Dermis blood vessel endothelial cell (primary cell): ENCODE measurements at places on chromosomes 7 and 10.

- no peak for DNase-seq
Observed at GRCh38 chr7:107471292-107472070, 1.6 kb downstream of the GPR22 start.

DNA sequence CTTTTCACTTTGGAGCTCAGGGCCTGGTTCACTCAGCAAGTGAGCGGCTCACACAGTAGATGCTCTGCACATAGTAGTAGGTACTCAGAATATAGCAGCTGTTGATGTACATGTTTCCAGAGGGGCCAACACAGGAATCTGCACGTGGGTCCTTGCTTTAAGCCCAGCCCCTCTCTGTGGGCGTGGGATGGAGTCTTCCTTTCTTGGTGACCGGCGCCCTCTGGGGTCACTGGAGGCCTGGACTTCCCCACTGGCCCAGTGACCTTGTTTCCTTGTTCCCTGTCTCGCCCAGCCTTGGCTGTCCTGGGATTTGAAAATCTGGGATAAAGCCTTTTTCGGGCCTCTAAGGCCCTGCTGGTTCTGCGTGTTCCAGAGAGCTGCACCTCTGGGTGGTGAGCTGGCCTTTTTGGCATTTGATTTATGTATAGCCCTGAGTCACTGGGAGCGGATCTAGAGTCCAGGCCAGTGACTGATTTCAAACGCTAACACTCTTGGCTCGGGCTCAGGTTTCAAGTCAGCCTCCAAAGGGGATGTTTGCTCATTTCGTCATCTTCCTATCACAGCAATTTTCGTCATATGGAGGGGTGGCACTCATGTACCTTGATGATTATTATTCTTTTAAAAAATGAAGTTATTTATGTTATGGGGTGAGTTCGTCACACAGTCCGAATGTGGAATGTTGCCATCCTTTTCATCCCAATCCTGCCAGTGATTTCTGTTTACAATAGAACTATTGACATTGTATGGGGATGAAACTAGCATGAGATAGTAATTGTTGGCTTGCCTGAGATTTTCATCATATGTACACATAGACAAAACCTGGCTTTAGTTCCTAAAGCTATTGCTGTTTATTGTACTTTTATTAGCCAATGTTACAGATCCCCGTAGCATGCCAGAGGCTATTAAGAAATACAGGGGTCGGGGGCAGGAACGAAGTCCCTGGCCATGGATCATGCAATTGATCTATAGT is 65.5 kb downstream of the CUX1 start:
- DNase-seq, result peak; percentile 98

DNA sequence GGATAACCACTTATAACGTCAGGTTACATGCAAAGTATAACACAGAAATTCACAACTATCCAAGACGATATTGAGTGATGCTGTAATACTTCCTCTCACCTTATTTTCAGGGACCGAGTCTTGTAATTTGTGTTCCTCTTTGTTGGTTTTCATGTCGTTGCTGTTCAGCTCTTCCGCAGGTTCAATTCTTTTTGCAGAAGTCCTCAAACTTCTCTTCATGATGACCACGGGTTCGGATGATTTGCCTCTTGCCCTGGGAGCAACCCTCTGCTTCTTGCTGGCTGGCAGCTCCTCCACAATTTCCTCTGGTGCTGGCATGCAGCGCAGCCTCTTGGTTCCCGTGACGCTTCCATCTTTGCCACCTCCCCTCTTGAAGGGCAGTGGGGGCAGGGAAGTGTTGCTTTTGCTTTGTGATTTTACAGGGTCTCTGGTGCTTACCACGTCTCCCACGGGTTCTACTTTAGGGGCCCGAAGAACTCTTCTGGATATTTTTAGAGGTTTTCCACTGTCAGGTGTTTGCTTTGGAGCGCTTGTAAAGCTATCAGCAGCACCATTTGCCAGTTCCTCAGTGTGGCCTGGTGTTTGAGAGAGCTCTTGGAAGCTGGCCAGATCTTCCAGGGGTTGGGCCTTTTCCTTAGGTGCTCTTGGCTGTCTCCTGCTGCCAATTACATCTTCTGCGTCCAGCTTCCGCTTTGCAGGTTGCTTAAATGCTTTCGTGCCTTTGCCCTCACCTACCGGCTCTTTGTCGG is 23.6 kb downstream of the MKI67 start:
- DNase-seq, result no peak

DNA sequence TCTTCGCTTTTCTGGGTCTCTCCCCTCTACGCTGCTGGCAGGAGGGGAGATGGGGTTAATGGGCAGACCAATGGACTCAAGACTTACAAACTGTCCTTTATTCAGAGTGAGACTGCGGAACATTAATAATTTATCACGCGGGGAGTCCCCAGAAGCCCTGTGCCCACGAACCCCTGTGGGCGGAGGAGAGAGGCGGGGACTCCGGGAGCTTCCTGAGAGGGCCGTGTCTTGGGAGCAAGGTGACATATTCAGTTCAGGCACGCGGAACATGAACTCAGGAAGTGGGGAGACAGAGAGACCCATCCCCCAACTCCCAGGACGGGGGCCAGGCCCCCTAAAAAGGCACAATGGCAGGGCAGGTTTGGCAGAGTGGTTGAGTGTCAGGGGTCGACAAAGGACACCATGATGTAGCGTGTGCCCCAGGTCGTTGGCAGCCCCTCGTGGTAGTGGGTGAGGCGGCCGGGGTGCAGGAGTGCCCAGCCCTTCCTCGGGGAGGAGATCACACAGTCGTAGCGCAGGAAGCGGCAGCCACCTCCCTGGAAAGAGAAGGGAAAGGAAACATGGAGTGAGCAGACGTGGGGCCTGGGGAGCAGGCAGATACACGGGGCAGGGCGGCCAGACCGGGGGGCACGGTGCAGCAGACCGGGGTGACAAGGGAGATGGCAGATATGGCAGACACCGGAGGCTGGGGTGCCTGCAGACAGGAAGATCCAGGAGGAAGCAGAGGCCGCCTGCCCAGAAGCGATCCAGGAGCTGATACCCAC is 5.2 kb upstream of the MOGAT3 start:
- DNase-seq, result no peak

DNA sequence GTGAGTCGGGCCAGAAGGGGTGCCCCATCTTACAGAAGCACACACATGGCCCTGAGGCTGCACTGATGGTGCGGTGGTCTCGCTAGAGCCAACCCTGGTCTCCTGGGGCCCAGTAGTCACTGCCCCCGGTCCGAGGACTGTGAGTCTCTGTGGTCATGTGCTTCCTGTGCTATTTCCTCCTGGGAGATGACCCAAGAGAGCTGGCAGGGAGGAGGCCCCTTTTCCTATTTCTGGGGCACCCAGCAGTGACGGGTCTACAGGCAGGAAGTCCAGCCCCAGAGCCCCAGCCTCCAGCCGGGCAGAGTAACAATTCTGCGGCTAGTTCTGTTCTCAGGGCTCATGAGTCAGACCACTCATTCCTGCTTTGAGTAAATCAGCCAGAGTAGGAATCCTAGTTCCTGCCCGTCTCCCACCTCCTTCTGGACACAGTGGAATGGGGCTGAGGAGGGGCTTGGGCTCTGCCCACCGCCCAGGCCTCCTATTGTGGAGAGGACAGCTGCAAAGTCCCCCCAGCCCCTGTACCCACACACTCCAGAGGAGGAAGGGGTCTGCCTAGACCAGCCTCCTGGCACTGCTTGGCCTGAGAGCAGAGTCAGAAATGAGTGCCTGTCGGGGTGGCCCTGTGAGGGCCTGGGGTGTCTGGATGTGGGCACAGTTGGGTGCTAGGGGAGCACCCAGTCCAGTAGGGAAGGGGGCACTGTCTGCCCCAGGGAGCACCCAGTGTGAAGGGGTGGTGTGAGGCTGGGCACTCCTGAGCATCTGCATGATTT is 80.5 kb upstream of the PPIF start:
- DNase-seq, result peak; percentile 91

- DNase-seq, result no peak
Observed at GRCh38 chr10:80946957-80947726, 409.4 kb downstream of the SH2D4B start.

DNA sequence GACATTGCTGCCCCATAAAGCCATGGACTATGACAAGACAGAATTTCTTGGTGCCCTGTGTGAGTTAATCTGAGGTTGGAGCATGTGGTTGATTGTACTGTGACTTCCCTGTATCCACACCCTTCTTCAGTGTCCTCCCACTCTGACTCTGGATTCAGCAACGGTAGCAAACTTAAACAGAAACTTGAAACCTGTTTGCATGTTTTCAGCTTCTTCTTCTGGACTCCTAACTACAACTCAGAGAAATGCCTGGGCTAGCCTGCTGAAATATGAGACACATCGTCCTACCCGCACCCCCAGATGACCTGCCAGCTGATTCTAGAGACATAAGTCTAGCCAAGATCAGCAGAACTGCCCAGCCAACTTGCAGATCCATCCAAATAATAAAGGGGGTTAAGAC is 78.4 kb downstream of the IPMK start:
- DNase-seq, result no peak

- DNase-seq, result no peak
Observed at GRCh38 chr10:11224321-11224720, 206.6 kb downstream of the CELF2 start.

GRCh38 chr10:10471758-10472157 is 545.9 kb upstream of the CELF2 start:
- no peak for DNase-seq

- no peak for DNase-seq
Observed at GRCh38 chr10:17476073-17476472, 21.7 kb upstream of the ST8SIA6 start.

- no peak for DNase-seq
Observed at GRCh38 chr10:128499956-128500355, 373.7 kb upstream of the MKI67 start.

DNA sequence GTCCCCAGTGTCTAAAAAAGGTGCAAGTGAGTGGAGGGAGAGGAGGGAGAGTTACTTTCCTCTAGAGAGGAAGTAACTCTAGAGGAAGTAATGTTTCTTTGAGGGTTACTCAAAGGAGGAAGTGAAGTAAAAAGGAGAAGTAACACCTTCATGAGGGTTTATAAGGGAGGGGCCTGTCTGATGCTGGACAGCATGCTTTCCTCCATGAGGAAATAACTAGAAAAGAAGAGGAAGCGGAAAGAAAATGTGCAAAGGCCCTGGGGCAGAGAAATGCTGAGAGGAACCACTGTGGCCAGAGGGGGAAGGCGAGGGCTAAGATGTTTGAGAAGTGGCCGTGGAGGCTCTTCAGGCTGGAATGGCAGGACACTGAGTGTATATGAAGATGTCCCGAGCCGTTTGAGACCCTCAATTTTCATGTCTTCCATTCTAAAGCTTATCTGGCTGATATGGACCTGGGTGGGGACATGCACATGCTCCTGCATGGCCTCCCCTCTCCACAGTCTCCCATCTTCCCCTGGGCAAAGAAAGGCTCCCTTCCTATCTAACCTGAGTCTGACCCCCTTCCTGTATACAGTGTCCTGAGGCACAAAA is 3.4 kb upstream of the SLC18A2 start:
- no peak for DNase-seq

DNA sequence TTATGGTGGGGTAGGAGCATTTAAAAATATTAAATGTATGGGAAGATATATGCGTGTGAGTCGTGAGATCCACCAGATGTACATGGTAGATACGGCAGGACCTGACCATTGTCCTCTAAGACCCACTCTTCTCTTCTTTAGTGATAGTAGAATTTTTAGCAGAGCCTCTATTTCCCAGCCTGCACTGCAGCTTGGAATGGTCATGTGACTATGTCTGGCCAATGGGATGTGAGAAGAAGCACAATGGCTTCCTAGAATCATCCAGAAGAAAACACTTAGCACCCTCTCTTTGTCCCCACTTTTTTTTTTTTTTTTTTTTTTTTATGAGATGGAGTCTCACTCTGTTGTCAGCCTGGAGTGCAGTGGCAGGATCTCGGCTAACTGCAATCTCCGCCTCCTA is 86.6 kb upstream of the CYTH3 start:
- DNase-seq, result no peak

DNA sequence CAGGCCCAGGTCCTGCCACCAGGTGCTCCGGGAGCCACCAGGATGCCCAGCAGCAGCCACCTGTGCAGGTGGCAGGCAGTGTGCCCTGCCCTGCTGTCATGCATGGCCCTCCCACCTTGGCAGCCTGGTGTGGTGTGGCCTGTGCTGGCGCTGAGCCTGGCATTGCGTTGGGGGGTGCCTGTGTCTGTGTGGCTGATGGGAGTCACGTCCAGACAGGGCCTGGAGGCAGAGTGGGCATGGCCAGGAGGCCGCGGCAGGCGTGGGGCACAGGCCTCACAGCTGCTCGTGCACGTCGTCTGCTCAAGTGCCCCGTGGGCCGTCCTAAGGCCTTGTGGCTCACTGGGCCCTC is 8.7 kb downstream of the TTYH3 start:
- DNase-seq, result no peak

- DNase-seq, result no peak
Observed at GRCh38 chr7:25091176-25091575, 33.9 kb downstream of the CYCS start.

DNA sequence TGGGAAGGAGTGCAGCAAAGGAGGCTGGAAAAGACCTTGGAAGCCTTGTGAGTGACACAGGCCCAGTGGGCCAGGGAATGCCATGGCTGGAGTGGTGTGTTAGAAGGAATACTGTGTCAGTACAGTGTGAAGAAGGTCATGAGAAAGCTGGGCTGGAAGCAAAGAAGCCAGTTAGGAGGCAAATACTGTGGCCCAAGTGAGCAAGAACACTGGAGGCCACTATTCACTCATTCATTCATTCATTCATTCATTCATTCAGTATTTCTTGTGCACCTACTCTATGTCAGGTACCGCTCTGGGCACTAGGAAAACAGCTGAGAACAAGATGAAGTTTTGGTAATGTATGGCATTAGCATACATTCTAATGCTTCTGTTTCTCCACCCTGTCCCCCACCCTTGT is 9.6 kb downstream of the CRTAC1 start:
- DNase-seq, result no peak

GRCh38 chr7:117072620-117073118 is 119.4 kb downstream of the ST7 start:
- DNase-seq, result peak; percentile 73

GRCh38 chr10:66877361-66877760 is 48.5 kb upstream of the LRRTM3 start:
- no peak for DNase-seq

- no peak for DNase-seq
Observed at GRCh38 chr10:64598600-64598999, 1077.4 kb downstream of the REEP3 start.
